ENCODE measurements at places on chromosomes 4 and X.

- DNase-seq = no peak
These were observed 54.5 kb downstream of the CLDN34 start for GRCh38 chrX:10021461-10022272.

DNA sequence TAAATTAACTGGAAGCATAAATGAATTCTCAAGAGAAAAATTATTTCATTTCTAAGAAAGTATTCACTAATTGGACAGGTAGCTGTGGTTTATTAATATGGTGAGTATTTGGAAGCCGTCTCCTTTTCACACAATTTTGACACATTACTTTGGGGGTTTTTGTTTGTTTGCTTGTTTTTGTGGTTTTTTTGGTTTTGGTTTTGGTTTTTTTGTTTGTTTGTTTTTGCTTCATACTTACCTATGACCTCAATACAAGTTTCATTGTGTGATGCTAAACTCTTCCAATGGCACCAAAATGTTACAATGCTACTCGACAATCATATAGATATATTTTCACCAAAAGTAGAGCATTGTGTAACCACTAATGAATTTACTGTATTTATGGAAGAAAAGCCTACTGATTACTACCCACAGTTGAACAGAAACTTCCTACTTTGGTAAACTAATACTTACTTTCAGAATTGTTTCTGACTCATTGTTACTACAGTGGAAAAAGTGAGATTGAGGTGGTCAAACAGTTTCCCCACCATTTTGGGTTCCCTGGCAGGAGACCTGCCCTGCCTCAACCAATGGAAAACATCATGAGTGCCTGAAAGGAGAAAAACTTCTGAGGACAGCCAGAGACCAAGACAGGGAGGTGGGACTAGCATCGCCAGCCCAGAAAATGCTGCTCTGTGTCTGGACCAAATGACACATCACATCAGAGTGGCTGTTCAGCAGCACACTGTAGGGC, 443.1 kb downstream of the HNRNPD start:
- DNase-seq = no peak

DNA sequence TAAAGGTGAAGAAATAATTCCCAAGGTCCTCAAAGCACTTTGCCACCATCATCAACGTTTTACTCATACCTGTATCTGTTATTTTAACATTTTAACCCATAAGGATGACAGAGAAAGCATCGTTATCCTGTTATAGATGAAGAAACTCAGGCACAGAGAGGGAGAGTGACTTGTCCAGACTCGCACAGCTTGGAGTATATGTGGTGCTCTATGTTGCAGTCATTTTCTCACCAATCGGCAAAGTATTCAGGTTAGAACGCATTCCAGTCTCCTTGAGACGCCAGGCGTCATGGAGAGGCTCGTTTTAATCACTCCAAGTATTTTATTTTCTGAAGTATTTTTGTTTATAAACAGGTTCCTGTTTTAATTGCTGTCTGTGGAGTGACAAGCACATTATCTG, 73.5 kb downstream of the IRF2 start:
- DNase-seq = no peak

- DNase-seq = no peak
These were observed 223.2 kb upstream of the CNKSR2 start for GRCh38 chrX:21151051-21151450.

GRCh38 chrX:115595049-115595448, 34.1 kb downstream of the PLS3 start:
- DNase-seq = no peak

GRCh38 chr4:151266497-151266896, 10.5 kb upstream of the PRSS48 start:
- no peak for DNase-seq

- no peak for DNase-seq
These were observed 578.3 kb upstream of the FAT1 start for GRCh38 chr4:187301923-187302322.

DNA sequence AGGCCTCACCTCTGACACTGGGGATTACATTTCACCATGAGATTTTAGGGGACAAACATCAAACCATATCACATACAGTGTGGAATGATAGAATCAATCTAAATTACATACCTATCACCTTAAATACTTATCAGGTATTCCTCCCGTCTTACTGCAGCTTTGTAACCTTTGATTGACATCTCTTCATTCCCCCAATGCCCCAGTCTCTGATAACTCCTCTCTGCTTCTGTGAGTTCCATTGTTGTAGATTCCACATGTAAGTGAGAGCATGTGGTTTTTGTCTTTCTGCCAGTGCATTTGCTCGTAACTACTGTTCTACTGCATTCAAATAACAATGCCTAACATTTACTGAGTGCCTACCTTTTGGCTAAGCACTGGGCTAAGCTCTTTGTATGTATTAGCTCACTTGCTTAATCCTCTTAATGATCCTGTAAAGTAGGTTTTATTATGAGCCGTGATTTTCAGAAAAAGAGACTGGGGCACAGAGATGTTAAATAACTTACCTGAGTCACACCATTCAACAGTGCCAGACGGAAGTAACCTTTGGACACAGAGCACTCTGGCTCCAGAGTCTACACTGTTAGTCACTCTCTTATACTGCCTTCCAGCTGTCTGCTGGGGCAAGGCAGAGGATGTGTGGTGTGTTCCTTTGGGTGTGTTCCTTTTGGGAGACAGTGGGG, 63.7 kb upstream of the ESX1 start:
- DNase-seq = no peak

DNA sequence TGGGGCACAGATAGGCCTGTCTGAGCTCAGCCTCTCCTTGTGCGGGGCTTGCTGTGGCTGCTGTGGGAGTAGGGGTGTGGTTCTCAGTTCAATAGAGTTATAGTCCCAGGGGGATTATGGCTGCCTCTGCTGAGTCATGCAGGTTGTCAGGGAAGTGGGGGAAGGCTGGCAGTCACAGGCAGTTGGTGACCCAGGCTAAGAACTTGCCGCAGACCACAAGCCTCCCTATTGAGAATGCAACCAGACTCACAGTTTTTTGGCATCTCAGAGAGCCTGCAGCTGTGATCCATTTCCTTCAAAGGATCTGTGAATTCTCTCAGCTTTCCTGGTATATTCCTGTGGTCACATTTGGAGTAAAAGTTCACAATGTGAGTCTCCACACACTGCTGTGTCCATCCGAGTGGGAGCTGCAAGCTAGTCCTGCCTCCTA, 364.9 kb downstream of the ZNF674 start:
- DNase-seq = no peak

GRCh38 chrX:18173494-18174180, 47.0 kb downstream of the BEND2 start:
- no peak for DNase-seq

- DNase-seq = no peak
These were observed 32.8 kb upstream of the MAML3 start for GRCh38 chr4:140186651-140187315.

GRCh38 chr4:4866866-4867374, 7.5 kb downstream of the MSX1 start:
- DNase-seq = no peak

- no peak for DNase-seq
These were observed 641.1 kb downstream of the RAPGEF2 start for GRCh38 chr4:159743971-159744370.

DNA sequence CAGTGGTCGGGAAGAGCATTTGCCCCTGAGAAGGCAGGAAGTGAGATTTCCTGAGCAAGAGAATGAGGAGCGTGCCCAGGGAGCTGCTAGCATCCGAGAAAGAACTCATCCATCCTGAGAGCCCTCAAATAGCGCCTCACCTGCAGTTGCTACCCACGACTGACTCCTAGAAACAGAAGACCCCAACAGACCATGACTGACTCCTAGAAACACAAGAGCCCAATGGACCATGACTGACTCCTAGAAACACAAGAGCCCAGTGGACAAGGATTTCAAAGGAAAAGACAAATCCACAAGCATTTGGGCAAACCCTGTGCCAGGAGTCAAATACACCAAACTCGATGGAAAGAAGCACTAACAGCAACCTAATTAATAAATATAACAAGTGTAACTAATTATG, 575.2 kb upstream of the FRG1 start:
- DNase-seq = no peak

DNA sequence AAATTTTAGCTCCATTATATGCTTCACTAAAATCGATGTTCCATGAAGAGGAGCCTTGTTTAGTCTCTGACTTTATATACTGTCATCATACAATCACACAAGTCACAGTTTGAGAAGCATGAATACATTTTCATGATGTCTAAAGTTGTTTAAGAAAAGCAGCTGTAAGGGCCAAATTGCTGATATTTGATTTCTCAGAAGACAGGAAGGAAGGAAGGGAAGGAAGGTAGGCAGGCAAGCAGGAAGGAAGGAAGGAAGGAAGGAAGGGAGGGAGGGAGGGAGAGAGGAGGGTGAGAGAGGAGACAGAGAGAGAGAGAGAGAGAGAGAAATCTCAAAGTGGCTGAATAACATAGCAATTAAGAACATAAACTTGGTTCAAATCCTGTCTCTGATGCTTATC, 153.7 kb downstream of the RTL9 start:
- DNase-seq = no peak

DNA sequence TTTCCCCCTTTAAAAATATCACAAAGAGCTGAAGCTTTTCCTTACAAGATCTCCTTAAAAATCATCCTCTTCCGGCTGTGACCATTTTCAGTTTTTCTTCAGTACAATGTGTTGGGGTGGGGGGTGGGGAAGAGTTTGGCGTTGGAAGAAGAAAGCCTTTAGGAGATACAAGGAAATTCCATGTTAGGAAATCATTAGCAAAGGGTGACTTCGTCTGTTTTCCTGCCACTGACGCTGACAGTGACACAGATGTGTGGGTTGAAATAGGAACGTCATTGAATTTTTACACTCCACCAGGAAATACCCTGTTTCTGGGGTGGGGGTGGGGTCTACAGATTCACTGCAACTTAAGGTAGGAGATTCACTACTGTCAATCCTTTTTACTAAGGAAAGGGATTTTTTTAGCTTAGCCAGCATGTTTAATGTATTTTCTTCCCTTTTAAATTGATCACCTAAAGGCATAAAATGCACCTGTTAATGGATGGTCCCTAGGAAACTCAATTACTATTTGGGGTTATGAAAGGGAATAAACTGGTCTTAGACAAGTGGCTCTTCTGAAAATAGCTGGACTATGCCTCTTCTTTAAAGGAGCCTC, 3.9 kb downstream of the MAMLD1 start:
- no peak for DNase-seq

GRCh38 chrX:155334486-155335336, at the start of gene CLIC2:
TSS of gene CLIC2 (minus strand) at chrX:155334614. CDS start at chrX:155334427, 187 bp downstream.
- no peak for DNase-seq

DNA sequence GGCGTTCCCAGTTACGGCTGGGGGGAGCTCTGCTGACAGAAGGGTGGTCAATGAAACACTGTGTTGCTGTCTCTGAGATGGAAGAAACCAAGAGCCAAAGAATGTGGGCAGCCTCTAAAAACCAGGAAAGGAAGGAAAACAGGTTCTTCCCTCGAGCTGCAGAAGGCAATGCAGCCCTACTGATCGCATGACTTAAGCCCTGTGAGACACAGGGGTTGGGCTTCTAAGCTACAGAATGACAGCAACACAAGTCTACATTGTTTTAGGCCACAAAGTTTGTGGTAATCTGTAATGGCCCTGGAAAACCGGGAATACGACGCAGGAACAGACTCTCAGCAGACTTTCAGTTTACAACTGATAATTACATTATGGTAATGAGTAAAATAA, 38.2 kb upstream of the MTNR1A start:
- DNase-seq = no peak

- DNase-seq = no peak
These were observed 181.5 kb downstream of the SLIT2 start for GRCh38 chr4:20433097-20433705.

- DNase-seq = no peak
These were observed 409.8 kb downstream of the STIM2 start for GRCh38 chr4:27270435-27270834.

DNA sequence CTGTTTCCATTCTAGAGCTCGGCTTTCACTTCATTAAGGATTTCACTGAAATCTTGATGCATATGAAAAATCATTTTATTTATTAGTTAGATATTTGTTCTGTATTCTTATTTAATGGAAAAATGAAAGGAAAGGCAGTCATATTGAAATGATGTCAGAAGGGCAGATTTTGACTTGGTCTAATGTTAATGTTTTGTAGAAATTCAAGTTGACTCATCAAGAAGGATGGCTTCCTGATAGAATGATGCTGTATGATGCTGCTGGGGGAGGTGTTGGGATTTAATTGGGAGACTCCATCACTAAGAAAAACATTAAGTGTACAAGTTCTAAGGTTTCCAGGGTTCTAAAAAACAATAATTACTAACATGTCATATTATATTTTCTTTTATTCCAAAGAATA, 204.8 kb downstream of the PDGFC start:
- no peak for DNase-seq

DNA sequence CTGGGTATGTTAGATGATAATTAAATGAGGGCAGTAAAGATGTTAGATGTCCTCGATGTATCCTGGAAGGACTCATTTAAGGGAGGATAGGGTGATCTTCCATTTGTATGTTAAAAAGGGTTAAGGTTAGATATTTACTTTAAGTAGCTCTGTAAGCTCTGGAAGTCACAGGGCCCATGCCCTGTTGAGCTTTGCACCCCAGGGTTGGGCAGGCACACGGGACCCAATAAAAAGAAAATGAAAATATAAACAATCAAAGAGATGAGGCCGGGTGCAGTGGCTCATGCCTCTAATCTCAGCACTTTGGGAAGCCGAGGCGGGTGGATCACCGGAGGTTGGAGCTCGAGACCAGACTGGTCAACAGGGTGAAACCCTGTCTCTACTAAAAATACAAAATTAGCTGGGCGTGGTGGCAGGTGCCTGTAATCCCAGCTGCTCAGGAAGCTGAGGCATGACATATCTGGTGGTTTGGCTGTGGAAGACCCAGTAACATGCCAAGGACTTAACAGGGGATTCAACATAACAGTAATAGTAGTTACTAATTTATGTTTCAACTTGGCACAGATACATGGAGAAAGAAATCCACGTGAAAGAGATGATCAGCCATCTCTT, 16.9 kb upstream of the PHEX start:
- DNase-seq = no peak

DNA sequence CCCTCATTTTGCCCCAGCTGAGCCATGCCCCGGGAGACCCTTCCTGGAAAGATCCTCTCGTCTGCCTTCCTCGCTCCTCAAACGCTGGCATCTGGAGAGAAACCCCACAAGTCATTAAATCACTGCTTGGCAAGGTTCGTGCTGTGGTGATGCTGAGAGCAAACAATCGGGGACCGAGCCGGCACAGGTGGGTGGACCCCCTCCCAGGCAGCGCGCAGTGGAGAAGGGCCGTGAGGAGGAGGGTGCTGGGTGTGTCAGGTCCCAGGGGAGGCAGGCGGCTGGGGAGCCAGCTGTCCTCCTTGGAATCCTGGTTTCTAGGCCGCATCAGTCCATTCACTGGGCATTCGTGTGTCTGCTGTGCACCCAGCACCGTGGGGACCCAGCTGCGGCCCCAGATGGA, 64.9 kb upstream of the PSAPL1 start:
- no peak for DNase-seq

GRCh38 chrX:56600141-56600540, 36.7 kb downstream of the UBQLN2 start:
- no peak for DNase-seq

DNA sequence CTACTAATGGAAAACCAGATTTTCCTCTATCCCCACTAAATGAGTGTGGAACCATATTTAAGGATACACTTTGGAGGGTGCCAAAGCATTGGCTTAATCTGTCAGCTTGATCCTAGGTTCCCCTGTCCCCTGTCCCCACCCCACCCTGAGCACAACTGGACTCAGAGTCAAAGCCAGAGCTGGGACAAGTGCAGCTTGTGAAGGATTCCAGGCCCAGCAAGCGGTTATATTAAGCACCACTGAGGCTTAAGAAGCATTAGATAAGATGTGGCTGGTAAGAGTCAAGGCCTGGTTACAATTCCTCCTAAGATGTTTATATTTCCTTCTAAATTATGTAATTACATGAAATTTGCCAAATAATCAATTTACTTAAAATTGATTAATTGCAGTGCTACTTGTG, 350.0 kb upstream of the GATB start:
- DNase-seq = no peak

GRCh38 chr4:14452764-14453163, 549.5 kb upstream of the CPEB2 start:
- DNase-seq = no peak
